Ammon's horn (tissue), 1 donor: ENCODE measurements at places on chromosomes 7 and 10.

DNA sequence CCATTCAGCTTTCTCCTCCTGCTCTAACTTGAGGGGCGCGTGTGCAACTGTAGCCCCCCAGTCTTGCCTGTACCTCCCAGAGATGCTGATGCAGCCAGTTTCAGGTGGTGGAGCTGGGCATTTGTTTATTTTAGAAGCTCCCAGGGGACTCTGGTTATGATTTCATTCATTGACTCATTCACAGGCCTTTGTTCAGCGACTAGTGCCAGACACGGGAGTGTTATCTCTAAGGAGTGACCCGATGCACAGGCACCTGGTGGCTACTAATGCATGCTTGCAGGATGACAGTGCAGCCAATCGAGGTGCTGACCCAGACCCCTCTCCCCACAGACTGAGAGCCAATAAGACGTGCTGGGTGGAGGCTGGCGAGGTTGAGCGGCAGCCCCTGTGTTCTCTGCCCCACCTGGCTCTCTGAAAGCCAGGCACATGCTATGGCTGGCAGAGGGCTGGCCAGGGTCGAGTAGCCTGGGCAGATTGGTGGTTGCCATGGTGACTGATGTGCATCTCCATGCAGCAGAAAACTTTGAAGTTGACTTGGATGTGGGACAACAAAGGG, 19.7 kb upstream of the SLC18A2 start:
- DNase-seq, result no peak

- DNase-seq, result no peak
These were observed 449.0 kb downstream of the ETV1 start for GRCh38 chr7:13540429-13540828.

- no peak for DNase-seq
These were observed 514.5 kb upstream of the TPK1 start for GRCh38 chr7:145350334-145350733.

GRCh38 chr10:11331726-11332125, 279.7 kb downstream of the USP6NL start:
- no peak for DNase-seq

- no peak for DNase-seq
These were observed 55.7 kb upstream of the IL6 start for GRCh38 chr7:22671177-22671879.

DNA sequence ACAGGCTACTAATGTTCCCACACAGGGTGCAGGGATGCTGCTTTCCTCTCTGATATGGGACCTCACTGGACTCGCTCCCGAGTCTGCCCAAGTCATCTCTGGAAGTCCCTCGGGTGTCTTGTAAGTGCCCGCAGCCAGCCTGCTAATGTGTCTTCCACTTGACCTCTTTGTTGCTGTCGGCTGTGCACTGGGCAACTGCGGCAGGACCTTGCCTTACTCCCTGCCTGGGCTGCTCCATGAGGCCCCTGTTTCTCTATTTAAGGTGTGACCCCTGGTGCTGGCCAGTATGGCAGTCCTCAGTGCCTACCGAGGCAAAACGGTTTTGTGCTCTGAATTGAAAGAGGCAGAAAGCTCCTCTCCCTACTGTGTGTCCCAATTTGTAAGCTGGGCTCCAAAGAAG, 88.8 kb upstream of the DUSP5 start:
- DNase-seq, result no peak

- DNase-seq, result no peak
These were observed 92.6 kb downstream of the LHPP start for GRCh38 chr10:124554085-124554858.

GRCh38 chr10:107379601-107380000, 215.1 kb upstream of the SORCS1 start:
- DNase-seq, result no peak

DNA sequence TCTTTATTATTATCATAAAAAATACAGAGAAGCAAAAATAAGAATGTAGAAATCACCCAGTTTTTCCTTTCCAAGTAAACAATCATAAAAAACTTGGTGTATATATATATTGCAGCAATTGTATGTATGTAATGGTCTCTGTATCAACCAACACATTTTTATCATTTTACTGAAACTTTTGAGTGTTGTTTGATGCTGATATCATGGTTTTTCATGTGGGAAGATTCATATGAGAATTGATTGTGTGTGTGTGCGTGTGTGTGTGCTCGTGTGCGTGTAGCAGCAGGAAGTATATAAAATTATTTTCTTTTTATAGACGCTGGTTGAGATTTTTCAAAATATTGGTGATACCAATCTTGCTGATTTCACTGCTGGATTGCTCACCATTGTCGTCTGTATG, 22.3 kb downstream of the SLC26A4 start:
- no peak for DNase-seq

DNA sequence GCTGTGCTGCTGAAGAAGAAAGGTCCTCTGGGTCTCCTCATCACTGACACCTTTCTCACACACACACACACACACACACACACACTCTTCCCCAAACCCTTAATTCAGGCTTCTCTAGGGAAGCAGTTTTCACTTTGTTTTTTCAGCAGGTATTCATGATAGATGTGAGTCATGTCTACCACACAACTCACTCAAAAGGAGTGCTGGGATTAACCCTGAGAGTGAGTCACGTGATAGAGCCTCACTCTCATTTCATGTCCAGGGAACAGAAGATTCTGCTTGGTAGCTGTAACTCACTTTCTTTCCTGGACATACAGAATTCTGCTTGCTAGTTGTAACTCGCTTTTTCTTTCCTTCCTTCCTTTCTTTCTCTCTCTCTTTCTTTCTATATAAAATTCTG, 45.4 kb downstream of the VIM start:
- DNase-seq, result no peak

- no peak for DNase-seq
These were observed 888.5 kb upstream of the SORCS1 start for GRCh38 chr10:108052981-108053380.

GRCh38 chr7:76269895-76270294, 32.6 kb upstream of the HSPB1 start:
- peak; percentile 38 for DNase-seq

GRCh38 chr7:106848851-106849442, 16.1 kb upstream of the PIK3CG start:
- DNase-seq, result no peak

DNA sequence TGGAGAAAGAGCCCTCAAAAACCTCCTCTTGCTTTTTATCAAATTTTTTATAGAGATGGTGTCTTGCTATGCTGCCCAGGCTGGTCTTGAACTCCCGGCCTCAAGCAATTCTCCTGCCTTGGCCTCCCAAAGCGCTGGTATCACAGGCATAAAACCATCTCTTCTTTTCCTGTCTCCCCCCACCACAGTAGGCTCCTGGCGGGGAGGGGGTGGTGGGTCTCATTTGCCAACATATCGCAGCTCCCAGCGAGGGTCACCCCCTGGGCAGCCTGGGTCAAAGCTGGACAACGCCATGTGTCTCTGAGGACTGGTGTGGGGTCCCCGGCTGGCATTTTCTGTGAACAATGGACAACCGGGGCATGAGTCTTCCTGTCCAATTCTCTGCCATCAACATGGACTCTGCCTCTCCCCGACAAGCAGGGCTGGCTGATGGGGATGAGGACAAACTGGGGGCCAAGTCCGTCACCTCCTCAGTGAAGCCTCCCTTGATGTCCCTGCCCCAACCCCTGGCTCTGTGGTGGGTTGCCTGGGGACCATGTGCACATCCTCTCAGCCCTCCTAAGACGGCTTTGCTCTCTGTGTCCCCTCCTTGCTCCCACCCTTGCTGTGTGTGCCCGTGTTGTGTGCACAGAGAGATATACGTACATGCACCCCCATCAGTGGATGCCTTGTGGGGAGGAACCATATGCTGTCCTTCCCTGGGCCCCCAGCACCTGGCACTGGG, 86.4 kb upstream of the GNA12 start:
- DNase-seq, result no peak

DNA sequence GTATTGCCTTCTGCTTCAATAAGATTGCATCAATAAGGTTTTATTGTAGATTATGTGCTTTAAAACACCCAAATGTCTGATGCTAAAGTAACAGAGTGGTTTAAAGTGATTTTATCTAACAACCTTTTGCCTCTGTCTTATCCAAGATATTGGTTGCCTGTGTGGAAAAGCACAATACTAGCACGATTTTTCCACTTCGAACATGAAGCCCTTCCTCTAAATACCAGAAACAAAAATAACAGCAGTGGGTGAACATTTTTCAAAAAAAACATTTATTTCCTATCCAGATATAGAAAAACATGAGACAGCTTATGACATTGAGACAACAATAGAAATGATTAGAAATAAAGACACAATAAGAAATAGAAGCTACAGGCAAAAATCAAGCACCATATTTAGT, 59.5 kb upstream of the MDFIC start:
- DNase-seq, result no peak

GRCh38 chr7:157444011-157444842, 107.4 kb downstream of the DNAJB6 start:
- DNase-seq, result no peak

GRCh38 chr10:95963202-95963990, 55.6 kb downstream of the CC2D2B start:
- no peak for DNase-seq

DNA sequence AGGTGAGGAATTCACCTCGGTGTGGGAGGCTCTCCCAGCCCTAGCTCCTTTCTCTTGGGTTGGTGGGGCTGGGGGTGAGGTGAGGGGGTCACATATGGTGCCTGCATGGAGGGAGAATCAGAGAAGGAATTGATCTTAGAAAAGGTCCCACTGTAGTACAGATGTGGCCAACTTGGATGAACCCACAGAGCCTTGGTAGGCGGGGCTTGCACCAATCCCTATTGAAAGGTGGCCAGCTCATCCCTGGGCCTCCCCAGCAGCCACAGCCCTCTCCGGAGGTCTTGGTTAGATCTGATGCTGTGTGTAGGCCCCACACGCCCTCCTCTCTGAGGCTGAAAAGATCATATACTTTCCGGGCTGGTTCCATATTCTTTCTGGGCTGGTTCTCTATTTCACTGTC, 19.0 kb downstream of the HKDC1 start:
- no peak for DNase-seq

DNA sequence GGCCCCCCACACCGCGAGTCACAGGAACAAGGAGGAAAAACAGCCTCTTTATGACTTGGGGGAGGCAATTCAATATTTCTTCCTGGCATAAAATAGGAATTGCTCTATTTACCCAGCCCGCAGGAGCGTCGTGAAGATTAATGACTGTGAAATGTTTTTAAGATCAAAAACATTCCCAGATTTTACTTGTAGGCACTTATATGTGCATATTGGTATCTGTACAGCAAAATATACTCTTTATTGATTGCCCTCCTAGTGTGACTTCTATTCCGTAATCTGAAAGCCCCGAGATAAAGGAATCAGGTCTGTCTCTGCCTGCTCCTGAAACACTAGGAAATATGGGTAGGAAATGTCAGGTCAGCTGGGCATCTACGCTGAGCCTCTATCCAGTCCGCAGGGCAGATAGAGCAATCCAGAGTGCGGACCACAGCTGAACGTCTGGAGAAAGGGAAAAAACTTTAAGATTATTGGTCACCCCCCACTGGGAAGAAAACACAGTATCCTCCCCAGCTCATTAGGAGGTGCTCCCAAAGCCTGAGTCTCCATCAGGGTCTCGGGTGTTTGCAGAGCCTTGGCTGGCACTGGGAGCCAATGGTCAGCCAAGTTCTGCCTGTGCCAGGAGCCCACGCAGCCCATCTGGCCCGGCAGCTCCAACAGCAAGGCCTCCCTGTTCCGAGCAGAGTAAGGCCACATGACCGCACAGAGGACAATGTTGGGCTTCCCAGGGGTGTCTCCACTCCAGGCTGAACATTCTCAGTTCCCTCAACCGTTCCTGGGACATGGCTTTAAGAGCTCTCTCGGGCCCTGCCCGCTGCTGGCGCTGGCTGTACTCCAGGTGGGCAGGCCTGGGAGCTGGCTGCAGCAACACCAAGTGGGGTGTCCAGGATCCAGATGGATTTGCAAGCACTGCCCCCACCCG, 7.7 kb downstream of the CTBP2 start:
- DNase-seq, result peak; percentile 91

DNA sequence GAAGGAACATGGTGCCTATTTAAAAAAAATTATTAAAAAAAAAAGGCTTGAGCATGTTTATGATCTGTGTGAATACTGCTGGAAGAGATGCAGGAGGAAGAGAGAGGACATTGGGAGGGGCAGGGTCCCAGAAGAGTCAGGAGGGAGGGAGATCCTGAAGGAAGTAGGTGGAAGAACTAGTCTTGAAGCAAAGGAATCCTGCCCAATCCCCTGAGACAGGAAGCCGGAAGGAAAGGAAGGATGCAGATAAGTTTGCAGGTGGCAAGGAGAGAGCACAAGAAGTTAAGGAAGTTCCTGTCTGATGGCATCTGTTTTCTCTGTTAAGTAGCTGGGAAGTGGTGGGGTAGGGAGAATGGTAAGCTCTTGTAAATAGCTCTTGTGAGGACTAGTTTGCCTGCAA, 318.5 kb downstream of the DOCK4 start:
- no peak for DNase-seq

- DNase-seq, result no peak
These were observed 38.2 kb upstream of the SLC26A4 start for GRCh38 chr7:107622429-107622828.

DNA sequence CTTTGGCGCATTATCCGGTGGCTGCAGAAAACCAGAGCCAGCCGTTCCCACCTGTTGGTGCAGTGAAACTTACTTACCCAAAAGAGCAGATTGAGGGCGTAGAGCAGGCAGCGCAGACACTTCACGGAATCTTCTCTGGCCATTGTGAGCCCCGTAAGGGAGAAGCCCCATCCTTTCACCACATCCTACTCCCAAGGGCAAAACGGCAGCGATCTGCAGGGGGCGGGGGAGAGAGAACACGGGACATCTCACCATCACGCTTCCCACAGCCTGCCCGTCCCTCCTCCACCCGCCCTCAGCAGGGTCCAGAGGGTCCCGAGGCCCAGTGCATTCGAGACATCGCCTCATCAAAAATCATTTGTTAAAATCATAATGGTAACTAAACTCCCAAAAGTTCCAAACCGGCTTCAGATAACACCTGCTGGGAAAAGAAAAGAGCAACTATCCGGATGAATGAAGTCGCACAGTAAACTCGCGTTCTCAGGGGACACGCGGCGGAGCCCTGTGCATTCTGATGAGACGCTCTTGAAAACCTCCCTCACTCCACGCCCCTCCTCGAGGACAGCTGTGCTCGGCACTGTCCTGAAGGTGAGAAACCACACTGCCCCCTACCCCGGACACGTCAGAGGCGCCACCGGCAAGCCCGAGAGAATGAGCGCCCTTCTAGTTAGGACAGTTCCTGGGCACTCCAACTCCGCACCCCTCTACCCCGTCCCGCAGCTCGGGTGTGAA, 1.2 kb downstream of the TSPAN12 start:
- DNase-seq, result peak; percentile 13

DNA sequence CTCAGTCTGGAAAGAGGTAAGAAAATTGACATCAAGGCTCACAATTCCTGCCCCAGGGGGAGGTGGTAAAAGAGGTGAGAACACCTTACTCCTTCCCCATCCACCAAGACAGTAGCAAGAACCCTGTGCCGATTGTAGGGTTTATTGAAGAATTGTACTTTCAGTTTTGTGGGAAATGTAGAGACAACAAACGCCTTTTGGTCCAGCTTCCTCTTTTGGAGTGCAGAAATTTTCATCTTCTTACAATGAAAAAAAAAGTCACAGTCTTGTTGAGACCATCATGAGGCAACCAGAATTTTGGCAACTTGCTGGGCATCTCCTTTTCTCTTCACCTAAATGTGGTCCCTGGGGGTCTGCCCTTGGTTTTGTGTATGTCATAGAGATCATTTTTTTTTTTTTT, 217.7 kb downstream of the TMEM178B start:
- no peak for DNase-seq
